T-cell (primary cell): ENCODE measurements at places on chromosomes 13 and 19.

GRCh38 chr19:5520501-5520900 lies 47.3 kb downstream of the TINCR start:
- DNase-seq: no peak

- DNase-seq: peak; percentile 86
Observed at GRCh38 chr19:18450931-18451836, 13.3 kb upstream of the ISYNA1 start.

DNA sequence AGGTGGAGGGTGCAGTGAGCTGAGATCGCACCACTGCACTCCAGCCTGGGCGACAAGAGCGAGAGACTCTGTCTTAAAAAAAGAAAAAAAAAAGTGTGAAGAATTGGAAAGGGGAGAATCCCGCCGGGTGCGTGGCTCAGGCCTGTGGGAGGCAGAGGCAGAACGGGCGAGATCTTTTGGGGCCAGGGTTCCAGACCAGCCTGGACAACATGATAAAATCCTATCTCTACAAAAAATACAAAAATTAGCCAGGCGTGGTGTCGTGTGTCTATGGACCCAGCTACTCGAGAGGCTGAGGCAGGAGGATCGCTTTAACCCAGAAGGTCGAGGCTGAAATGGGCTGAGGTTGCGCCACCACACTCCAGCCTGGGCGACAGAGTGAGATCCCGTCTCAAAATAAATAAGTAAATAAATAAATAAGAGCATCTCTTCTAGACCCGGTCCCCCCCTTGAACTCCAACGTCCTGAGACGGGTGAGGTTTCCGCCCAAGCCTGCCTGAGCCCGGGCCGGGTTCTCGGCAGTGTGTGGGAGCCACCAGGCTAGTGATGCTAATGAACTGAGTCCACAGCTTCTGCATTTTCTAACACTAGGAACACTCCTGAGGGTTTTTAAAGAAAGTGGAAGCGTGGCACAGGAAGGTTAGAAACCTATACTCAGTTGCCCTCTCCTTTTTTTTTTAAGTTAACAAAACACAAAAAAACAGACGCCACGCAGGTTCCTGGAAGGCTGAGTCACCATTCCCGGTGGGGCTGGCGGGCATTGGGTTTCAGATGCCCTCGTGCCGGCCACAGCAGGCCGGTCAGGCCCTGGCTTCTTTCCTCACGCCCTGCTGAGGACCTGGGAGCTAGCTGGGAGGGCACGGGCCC lies 22.0 kb downstream of the GPX4 start:
- no peak for DNase-seq

DNA sequence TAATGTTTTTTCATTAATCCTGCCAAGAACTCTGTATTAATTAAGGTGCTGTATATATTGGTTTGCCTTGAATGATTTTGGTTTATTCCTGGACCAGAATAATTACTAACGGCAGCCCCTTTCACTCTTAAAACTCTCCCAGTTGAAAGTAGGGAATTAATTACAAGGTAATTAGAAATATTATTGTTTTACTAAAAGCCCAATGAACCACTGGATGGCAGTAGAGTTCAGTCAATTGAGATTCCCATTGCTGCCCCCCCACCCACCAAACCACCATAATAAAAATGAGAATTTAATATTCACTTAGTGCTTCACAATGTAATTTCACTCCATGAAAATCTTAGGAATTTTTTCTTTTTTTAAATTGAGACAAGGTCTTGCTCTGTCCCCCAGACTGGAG lies 13.7 kb downstream of the WBP4 start:
- DNase-seq: peak; percentile 11

DNA sequence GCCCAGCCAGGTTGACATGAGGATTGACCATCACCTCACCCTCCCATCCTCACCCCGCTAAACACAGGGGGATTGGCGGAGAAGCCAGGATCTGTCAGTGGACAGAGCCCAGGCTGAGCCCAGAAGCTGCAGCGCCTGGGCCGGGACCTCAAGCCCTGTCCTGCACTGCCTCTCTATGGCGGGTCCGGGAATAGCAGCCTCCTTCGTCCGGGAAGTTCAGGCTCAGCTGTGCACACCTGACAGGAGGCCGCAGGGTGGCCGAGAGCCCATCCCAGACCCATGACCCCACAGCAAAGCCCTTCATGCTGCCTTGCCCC lies 67.8 kb downstream of the SPACA7 start:
- DNase-seq: peak; percentile 8

GRCh38 chr13:51066091-51066831 lies 44.8 kb downstream of the C13orf42 start:
- DNase-seq: no peak
